NCI-H146 (cell line): ENCODE measurements at places on chromosomes 11 and 22.

- no peak for DNase-seq
Observed at GRCh38 chr22:36873614-36874308, 13.0 kb downstream of the NCF4 start.

DNA sequence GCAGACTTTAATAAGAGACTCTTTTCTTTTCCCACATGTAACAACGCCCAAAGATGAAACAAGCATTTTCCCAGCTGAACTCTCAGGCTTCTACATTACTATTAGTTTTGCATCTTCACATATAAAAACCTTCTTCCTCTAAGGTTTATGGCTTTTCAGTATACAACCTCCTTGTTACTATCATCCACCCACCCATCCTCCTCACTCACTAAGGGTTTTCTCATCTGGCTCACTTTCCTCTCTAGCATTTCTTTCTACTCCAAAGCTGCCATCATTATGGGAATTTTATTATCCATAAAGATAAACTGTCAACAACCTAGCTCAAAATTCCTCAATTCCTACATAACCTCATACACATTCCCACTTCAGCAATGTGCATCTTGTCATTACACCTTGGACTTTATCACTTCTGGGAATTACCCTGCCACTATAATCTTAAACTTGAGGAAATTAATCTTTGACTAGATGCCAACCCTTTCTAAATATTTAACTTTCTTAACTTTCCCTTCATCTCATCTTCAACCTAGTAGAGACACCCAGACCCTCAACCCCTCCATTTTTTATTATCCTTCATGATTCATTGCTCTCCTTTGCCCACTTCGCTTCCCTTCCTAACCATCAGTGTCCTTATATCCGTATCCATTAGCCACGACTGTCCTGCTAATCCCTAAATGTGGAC lies 30.9 kb downstream of the MTMR2 start:
- no peak for DNase-seq

- no peak for DNase-seq
Observed at GRCh38 chr11:9990221-9990973, 303.6 kb downstream of the SBF2 start.

GRCh38 chr11:112877581-112877980 lies 83.6 kb upstream of the NCAM1 start:
- peak; percentile 81 for DNase-seq

DNA sequence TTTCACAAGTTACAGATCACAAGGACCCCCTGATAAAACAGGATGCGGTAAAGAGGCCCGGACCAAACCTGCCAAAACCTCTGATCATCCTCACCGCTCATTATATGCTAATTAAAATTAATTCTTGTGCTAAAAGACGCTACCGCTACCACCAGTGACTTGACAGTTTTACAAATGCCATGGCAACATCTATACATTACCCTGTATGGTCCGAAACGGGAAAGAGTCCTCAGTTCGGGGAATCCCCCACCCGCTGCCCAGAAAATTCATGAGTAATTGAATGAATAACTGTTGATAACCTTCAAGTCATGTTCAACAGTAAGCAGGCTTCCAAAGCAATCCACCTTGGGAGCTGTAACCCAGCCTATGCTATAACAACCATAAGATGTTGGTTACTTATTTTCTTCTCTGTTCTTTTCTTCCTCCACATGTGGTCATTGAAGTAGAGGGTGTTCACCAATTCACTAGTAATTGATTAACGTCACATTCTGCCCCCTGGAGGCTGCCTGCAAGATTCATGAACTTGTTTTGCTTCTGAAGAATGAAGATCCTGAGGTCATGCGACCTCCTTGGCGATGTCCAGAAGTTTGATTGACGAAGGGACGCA lies 20.6 kb downstream of the APOBEC3H start:
- peak; percentile 28 for DNase-seq

- DNase-seq = no peak
Observed at GRCh38 chr22:27125539-27125938, 468.2 kb downstream of the MIAT start.
